Gastroesophageal sphincter (tissue), 4 donors: ENCODE measurements at places on chromosomes 5 and 9.

DNA sequence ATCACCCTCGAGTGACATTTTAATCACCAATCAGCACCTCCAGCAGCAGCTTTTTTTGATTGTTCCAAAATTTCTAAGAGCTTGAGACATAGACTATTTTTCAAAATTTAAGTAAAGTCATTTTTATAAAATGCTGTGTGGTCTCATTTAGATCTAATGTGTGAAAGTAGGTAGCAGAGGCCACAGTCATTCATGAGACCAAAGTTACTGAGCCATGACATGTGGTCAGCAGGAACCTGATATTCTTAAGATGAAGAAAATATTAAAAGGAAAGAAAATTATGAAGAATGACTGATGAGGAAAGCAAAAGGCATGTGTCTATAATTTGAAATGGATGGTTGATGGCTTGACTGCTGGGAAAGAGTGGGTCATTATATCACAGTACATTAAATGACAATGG is 7.2 kb downstream of the FREM1 start:
- ATAC-seq, result no peak

DNA sequence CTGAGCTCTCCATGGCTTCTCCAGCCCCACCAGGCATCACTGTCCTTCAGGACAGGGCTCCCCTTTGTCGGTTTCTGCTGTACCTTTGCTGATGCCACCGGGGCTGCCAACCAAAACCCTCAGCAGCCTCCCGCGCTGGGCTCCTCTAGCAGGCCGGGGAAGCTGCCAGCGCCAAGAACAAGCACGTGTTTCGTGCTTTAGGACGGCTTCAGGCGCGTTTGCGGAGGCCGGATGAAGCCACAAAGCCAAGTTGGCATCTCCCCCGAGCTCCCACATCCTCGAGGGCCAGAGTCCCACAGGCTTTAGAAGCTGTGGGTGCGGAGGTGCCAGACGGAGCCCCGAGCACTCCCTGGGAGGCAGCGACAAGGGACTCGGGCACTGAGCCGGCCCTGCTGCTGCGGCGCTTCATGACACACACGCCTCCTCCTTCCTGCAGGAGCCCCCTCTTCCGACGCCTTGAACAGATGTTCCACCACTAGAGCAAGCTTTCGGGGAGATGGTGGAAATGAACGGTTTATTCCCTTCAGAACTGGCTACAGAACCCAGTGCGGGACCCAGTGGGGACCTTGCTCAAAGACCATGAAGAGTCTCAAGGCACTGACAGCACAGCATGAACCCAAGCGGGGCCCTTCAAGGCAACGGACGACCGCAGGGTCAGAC is 36.7 kb downstream of the SARDH start:
- no peak for ATAC-seq

DNA sequence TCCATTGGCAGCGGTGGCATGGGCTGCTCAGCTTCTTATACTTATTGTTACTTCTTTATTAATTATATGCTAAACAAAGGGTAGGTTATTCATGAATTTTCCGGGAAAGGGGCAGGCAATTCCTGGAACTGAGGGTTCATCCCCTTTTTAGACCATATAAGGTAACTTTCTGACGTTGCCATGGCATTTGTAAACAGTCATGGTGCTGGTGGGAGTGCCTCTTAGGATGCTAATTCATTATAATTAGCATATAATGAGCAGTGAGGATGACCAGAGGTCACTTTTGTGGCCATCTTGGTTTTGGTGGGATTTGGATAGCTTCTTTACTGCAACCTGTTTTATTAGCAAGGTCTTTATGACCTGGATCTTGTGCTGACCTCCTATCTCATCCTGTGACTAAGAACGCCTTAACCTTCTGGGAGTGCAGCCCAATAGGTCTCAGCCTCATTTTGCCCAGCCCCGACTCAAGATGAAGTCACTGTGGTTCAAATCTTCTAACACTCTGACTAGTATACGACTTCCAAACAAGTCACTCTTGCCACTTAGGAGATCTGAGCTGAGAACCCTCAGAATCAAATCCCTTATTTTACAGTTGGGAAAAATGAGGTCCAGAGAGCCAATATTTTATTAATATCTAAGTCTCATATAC is 237.5 kb downstream of the TRIM32 start:
- ATAC-seq, result no peak

DNA sequence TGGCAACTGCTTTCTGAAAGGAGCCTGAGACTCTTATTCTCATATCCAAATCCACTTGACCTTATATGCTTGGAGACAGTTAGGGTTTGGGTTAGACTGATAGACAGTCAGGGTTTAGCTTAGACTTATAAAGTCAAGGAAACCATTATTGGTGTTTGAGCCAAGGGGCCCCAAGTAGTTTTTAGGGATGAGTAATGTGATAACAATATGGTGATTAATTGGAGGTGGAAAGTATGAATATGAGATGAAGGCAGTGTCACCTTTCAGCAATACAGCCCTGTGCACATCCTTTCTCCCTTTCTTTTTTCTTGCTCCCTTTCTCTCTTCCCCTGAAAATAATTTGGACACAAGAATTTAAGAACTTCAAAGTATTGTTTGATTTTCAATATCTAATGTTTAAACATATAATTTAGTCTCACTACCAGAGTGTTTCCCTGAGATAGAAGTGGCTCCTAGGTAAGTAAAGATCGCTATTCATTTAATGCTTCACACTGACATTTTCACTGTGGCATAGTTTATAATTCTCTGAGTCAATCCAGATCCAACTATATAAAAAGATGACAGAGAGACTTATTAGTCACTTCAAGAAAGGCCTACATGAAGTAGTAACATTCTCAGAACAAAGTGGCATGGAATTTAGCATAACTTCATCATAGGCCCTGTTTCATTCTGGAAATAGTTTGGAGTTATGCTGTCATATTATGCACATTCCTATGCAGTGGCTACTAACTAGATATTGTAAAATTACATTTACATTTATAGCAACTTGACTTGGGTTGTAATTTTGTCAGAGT is 200.8 kb downstream of the CHSY3 start:
- ATAC-seq, result no peak

GRCh38 chr9:121363622-121363961 is 6.5 kb downstream of the STOM start:
- no peak for ATAC-seq

GRCh38 chr5:61053937-61054336 is 108.3 kb downstream of the SMIM15 start:
- ATAC-seq, result no peak

DNA sequence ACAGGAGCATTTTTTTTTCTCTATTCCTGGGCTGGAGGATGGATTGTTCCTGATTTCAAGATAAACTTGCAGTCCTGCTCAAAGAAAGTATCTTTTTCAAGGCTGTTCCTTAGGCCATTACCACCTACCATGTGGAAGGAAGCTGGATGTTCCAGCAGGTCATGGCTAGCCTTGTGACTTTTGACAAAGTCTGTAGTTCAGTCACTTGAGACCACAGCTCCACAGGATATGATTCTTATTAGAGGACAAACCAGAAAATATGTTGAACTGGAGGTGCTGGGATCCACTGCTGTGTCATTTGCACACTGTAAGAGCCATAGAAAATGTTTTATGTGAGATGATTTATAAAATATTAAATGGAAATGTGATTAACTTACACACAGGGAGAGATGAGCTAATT is 184.2 kb upstream of the ACO1 start:
- ATAC-seq, result no peak

GRCh38 chr9:93698140-93698908 is 121.9 kb downstream of the PHF2 start:
- ATAC-seq, result peak; percentile 19

- ATAC-seq, result peak; percentile 38
Observed at GRCh38 chr9:98081477-98082219, 25.1 kb downstream of the NANS start.

GRCh38 chr5:58383448-58383847 is 76.4 kb downstream of the PLK2 start:
- no peak for ATAC-seq

- peak; percentile 31 for ATAC-seq
Observed at GRCh38 chr5:54719384-54720283, 202.1 kb downstream of the SNX18 start.

GRCh38 chr9:3692606-3693005 is 166.8 kb upstream of the RFX3 start:
- no peak for ATAC-seq

DNA sequence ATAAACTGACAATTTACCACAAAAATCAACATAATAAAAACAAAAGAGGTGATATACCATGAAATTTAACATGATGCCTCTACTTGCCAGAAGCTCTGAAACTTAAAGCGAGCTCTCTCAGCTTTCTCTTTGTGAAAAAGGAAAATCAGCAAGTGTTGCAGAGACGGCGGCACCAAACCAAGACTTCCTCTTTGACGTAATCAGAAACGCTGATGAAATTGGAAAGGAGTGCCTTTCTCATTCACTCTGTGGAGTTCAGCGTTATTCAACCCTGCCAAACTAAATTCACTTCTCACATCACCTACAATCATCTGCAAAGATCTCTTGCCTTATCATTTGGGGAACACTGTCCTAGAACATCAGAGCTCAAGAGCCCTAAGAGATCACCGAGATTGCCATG is 32.2 kb downstream of the ANXA6 start:
- no peak for ATAC-seq

DNA sequence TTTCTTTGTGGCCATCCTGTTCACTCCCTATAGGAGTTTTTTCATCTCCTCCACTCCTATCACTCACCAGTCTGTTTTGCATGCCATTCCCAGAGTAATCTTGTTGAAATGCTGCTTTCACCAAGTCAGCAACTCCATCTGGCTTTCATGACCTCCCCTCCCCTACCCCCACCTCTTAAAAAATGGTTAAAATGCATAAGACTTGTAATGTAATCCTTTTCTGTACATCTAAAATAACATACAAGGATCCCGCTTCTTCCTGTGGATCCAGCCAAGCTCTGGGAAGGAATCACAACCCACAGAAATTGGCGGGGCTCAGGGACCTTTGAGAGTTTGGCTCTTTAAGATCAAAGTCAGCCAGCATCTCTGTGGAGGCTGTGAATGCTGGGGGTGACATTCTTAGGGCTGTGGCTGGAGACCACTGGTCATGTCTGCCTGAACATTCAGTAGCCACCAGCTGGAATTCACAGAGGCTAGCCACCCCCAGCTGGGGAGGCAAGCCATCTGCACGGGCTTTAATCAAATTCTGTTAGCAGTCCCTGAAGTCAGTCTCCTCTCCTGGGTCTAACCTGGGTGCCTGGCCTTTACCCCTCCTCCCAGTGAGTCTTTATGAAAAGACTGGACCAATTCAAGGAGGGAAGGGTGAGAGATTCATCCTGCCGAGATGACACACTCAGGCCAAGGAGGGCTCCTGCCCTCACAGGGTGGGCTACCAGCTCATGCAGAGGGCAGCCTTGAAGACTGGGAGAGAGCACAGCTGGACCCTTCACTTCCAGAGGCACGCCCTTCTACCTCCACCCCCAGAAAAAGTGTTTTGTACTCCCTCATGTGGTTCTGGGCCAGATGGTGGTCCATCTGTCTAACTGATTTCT is 132.9 kb downstream of the LIFR start:
- no peak for ATAC-seq

GRCh38 chr9:124054582-124055227 is 43.1 kb downstream of the LHX2 start:
- ATAC-seq, result no peak

- ATAC-seq, result no peak
Observed at GRCh38 chr5:76729373-76730290, 13.7 kb downstream of the F2R start.

GRCh38 chr9:133581011-133581410 is 28.2 kb downstream of the FAM163B start:
- ATAC-seq, result no peak

- no peak for ATAC-seq
Observed at GRCh38 chr9:120904061-120904977, 22.3 kb downstream of the TRAF1 start.

- no peak for ATAC-seq
Observed at GRCh38 chr5:123810746-123811340, 298.9 kb downstream of the CSNK1G3 start.

DNA sequence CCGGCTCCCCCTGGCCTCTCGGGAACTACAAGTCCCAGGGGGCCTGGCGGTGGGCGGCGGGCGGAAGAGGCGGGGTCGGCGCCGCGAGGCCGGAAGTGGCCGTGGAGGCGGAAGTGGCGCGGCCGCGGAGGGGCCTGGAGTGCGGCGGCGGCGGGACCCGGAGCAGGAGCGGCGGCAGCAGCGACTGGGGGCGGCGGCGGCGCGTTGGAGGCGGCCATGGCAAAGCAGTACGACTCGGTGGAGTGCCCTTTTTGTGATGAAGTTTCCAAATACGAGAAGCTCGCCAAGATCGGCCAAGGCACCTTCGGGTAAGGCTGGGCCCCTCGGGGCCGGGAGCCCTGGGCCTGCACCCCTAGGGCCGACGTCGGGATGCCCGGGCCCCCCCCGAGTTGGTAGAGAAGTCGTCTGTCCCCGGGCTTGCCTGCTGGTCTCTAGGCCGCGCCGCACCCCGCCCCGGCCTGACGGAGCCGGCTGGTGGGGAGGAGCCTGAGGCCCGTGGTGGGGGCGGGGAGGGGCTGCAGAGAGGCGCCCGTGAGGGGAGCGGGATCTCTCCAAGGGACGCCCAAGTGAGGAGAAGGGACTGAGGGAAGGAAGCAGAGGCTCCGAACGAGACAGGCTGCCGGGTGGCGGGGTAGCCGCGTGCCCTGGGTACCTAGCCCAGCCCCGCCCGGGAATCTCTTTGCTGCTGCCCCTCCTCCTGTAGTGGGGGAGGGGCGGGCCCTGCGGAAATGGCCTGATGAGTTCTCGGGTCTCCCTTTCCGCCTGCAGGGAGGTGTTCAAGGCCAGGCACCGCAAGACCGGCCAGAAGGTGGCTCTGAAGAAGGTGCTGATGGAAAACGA is at the start of gene CDK9:
CDK9 (plus strand) TSS at position 102 of the 840 bp plus-strand sequence; CDS start at position 217, 115 bp downstream.
- ATAC-seq, result peak; percentile 87

GRCh38 chr5:13632676-13633075 is 311.8 kb downstream of the DNAH5 start:
- ATAC-seq, result no peak

GRCh38 chr5:176812269-176813259 is 2.2 kb downstream of the UNC5A start:
- no peak for ATAC-seq

DNA sequence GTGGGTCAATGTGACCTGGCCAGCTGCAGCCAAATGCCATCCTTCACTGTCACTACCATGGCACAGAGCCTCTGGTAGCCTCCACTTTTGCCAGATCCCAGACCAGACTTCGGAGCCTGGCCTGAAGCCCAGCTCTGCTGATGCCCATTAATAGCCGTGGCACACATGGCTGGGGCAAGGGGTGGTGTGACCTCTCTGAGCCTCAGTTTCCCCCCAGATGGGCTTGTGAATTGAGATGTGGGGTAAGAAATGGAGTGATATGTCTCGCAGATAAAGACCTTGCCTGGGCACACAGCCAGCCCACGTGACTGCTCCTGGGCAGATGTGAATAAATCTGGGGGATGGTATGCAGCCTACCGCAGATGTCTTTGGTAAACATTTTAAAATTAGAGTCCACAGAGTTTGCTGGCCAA is 13.9 kb downstream of the SUSD3 start:
- peak; percentile 50 for ATAC-seq

DNA sequence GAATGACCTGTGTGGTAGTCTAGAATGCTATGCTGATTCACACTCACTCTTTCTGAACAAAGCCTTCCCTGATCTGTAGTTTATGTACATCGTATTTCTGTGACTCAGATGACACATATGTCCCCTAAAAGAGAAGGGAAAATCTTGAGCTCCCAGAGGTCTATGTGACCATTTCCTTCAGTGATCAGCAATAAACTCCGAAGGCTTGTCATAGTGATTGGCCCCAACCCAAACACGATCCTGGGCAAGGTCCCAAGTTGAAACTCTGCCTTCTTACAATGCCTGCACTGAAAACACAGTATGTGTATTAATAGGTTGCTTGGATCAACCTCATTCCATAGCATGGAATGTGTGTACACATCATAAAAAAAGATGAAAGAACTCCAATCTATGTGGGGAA is 685.8 kb downstream of the MAT2B start:
- ATAC-seq, result no peak
